ENCODE measurements at places on chromosomes 7 and 10. TPM values are rescaled to one million over a fixed set of nuclear protein-coding genes. Genes with fewer than 3 reads are reported as not detected.

DNA sequence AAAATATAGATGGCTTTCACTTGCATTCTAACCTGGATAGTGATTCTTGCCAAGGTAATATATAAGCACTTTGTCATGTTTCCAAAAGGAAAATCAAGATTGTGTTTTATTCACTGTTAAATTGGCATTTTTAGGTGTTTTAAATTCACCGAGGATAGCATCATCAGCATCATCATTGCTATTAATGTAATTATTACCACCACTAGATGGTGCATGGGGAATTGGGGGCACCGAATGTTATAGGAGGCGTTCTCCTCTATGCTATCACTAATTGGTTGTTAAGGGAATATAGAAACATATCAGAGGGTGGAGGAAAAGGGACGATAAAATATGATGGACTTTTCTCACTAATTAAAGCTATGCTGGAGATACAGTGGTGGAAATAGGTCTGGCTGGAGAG, 95.5 kb downstream of the CELF2 start:
- DNase-seq, result peak; percentile 41

GRCh38 chr10:88194041-88194887, 330.8 kb downstream of the PTEN start:
- DNase-seq, result peak; percentile 24

DNA sequence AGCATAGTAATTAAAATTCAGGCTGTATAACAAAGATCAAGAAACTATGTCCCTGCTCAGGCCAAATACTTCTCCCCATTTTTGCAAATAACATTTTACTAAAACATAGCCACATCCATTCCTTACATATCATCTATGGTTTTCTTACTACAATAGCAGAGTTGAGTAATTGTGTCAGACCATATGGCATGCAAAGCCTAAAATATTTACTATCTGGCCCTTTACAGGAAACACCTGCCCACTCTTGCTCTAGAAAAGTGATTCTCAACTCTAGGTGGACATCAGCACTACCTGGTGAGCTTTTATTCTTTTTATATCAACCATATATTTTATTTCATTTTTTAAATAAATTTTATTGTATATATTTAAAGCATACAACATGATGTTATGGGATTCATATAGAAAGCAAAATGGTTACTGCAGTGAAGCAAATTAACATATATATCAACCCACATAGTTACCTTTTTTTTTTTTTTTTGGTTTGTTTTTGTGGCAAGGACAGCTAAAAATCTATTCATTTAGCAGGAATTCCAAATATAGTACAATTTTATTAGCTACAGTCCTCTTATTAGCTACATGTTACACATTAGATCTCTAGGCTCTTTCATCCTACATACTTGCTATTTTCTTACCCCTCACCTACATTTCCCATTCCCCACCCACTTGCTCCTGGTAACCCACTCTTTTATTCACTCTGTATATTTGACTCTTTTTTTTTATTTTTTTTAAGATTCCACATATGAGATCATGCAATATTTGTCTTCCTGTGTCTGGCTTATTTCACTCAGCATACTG, 19.6 kb downstream of the ABI1 start:
- no peak for DNase-seq

DNA sequence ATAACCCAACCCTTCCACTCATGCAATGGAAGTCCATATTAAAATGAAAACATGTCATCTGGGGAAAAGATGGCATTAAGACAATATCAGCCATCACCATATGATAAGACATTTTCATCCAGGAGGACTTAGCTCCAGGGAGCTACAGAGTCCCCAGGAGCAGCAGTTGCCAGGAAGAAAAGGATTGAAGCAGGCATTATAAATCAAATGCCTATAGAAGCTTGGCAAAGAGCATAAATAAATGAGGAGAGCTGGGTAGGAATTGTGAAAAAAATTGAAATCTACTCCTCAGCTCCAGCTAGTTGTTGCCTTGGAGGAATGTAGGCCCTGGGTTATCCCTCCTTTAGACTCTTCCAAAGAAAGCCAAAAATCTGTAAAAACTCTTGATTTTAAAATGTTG, 42.5 kb downstream of the FAM13C start:
- DNase-seq, result no peak

The TET1 gene
- total RNA-seq, result 0.48 TPM

DNA sequence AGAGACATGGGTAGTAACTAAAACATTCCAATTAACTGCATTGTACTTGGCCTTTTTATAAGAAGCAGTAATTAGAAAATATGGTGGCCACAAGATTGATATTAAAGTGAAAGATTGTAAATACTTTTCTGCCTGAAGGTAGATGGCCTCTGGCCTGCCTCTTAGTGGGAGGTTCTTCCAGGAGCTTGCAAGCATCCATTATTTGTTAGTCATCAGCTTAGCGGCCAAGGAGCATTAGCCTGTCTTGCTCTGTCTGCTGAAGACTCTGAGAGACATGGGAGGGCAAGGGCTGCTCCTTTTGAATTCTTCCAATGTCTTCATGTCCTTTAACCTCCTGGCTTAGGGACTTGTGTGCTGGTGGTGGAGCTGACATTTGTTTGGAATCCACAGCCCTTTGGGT, 80.4 kb downstream of the TCF7L2 start:
- DNase-seq, result no peak

The YKT6 gene
- 53.5 TPM for total RNA-seq

DNA sequence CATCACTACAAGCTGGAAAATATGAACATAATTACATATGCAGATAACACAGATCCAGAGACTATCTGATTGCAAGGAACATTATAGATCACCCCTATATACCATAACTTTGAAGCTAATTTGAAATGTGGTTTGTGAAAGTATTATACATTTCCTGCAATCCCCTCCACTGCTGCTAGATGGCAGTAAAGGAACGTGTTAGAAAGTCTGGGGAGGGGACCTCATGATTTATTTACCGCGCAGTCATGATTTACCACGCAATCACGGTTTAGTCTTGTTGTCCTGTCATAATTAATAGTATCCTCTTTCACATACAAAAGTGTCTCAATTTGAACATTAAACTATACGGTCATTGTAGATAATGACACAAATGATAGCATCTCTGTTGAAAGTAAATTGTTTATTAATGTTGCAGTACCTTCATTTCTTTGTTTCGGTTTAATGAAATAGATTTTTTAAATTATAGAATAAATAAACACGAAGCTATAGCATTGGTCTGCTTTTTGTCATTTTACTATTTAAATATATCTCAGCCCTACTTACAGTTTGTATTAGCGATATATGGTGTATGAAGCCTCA, 145.3 kb upstream of the PRSS1 start:
- peak; percentile 71 for DNase-seq

The FAM25G gene
- total RNA-seq, result not detected

GRCh38 chr7:42156967-42157721, 79.9 kb downstream of the GLI3 start:
- no peak for DNase-seq

The ACTL6B gene
- total RNA-seq, result not detected

- DNase-seq, result no peak
These were observed 29.2 kb downstream of the CFAP69 start for GRCh38 chr7:90274161-90274560.

- DNase-seq, result no peak
These were observed 89.8 kb downstream of the CAMK1D start for GRCh38 chr10:12438919-12439692.

The H2BK1 gene
- total RNA-seq, result not detected

DNA sequence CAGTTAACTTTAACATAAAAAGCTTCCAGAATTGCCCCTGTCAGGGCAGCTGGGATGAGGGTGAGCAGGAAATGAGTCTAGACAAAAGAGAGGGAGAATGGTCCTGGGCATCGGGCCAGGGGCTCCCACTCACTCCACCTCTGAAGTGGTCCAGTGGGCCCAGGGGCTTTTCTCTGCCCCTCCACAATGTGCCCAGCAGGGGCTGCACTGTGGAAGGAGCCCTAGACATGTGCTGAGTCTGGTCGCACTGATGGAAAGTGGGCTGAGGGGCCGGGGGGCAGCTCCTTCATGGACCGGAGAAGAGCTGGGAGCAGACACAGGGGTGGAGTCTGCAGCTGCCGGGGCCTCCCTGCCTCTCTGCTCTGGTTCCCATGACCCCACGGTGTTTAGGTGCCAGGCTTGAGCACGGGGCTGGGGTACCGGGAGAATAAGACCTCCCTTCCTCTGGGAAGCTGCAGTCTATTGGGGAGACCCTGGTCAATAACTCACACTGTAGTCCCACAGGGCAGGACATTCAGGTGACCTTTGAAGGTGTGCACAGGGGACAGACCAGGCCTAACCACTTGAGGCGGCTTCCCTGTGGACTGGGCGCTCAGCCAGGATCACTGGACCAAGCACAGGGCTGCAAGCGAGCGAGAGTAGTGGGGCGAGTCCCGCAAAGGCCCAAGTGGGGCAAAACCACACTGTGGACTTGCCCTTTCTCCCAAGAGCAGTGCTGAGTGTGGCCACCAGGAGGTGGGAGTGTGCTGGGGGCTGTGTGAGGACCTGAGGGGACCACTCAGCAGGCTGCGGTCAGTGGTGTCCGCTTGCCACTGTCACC, 6.1 kb downstream of the ADCY1 start:
- no peak for DNase-seq

GRCh38 chr7:41731493-41732435, 28.9 kb upstream of the INHBA start:
- no peak for DNase-seq

- no peak for DNase-seq
These were observed 273.1 kb upstream of the KCND2 start for GRCh38 chr7:119999738-120000475.

DNA sequence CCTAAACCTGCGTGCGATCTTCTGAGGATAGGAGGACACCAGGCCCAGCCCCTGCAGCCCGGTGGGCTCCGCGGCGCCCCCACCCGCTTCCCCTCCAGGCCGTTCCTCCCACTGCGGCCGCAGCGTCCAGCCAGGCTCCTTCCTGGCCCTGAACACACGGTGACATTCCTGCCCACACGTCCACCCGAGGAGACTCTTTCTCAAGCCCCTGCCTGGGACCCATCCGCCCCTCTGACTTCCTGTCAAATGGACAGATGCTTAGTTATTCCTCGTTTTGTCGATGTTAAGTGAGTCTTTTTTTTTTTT, 32.4 kb upstream of the RNF32 start:
- no peak for DNase-seq

- no peak for DNase-seq
These were observed 89.9 kb downstream of the APBB1IP start for GRCh38 chr10:26528048-26528447.

GRCh38 chr7:25326501-25327156, 98.3 kb upstream of the NPVF start:
- no peak for DNase-seq

The EPO gene
- not detected for total RNA-seq

- DNase-seq, result no peak
These were observed 10.1 kb downstream of the THNSL1 start for GRCh38 chr10:25026463-25026862.

DNA sequence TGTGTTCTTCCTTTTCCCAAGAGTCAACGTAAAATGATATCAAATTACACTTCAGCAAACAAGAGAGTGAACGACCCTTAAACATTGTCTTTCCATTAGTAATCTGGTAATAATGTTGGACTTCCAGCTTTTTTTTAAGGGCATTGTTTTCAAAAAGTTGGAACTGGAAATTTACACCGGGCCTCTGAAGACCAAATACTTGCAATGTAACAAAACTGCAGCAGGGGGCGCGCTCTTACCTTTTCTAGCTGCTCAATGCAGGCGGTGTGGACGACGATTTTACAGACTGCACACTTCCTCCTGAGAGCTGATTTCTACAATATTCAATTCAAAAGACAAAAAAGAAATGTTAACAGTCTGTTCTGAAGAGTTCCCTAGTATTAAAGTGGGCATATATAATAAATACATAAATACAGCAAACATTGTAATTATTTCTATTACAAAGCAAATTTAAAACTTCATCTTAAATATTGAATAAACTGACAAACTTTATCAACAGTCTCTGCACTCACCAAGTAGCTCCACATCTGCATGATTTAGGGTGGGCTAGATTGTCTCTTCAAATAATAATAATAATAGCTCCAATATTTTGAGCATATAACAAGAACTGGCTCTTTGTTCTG, 190.4 kb downstream of the DGKI start:
- DNase-seq, result peak; percentile 84

The CCNY gene
- 31.2 TPM for total RNA-seq

GRCh38 chr7:87091487-87092066, 32.1 kb upstream of the ELAPOR2 start:
- no peak for DNase-seq

The SLC18A3 gene
- total RNA-seq, result not detected

- DNase-seq, result no peak
These were observed 5.9 kb upstream of the LRRC18 start for GRCh38 chr10:48945441-48946130.

- no peak for DNase-seq
These were observed 115.5 kb downstream of the INPP5A start for GRCh38 chr10:132652936-132653590.

- no peak for DNase-seq
These were observed 391.4 kb downstream of the PLXDC2 start for GRCh38 chr10:20207653-20208052.

DNA sequence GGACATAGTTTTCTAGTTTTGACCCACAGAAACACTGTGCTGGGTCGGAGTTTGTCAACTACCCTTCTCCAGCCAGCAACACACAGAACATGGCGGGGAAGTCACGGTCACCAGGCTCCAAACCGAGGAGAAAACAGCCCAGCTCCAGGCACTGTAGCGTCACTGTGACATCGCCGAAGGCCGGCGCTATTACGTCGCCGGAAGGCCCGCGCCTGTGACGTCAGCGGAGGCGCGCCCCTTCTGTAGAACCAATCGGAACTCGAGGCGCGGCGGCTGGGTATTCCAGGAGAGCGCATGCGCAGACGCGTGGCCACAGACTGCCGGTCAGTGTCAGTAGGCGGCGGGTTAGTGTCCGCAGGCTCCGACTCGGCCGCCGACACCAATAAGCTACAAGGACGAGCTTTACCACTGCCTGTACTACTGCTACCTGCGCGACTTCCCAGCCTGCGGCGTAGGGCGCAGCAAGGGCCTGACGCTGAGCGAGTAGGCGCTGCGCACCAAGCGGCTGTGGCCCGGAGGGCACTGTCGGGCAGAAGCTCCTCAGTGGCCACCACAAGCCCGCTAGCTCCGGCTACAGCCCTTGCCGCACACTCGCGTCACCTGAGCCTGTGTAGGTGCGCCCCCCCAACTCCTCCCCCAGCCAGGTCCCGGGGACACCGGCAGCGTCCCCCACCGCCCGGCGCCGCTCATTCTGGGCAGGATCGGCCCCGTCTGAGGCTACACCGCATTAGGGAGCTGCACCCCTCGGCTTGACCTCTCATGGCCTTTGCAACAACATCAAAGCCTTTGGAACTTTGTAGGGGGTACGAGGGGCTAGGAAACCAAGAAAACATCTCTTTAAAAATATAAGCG, 35.1 kb upstream of the SRRM3 start:
- peak; percentile 94 for DNase-seq
